ENCODE measurements at places on chromosomes 6 and 20.

GRCh38 chr6:49856282-49856681 lies 10.1 kb downstream of the CRISP1 start:
- DNase-seq: no peak
- H3K27me3 ChIP-seq: no peaks in the 10 kb centered on the region
- H3K27ac ChIP-seq: no peak overlapping the region
- no peak overlapping the region for H3K4me3 ChIP-seq
- no peaks in the 10 kb centered on the region for H3K36me3 ChIP-seq

GRCh38 chr6:158978757-158979156 lies 21.2 kb downstream of the RSPH3 start:
- no peak overlapping the region for H3K4me3 ChIP-seq
- DNase-seq: no peak
- H3K36me3 ChIP-seq: peaks cover 5% of the 10 kb centered on the region

GRCh38 chr6:33330736-33331135 lies 13.2 kb upstream of the ZBTB22 start:
- H3K4me1 ChIP-seq: no peaks in the 10 kb centered on the region
- H3K36me3 ChIP-seq: no peaks in the 10 kb centered on the region
- no peaks in the 10 kb centered on the region for H3K27me3 ChIP-seq
- no peak overlapping the region for H3K27ac ChIP-seq
- H3K4me3 ChIP-seq: no peak overlapping the region

DNA sequence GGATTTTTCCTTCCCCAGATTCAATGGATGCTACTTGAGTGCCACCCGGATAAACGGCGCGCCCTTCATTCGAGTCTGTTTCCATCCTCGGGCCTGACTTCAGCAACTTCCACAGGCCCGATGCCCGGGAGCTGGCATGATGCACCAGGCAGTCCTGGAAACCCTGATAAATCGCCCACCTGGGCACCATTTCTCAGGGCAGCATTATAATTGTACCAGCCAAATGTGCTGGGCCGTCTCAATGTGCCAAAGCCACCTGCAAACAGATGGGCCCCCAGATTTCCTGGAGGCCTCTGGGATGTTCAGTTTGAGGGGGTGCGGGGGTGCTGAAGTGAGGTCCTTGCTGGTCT lies 65.8 kb downstream of the NOL4L start:
- no peak for DNase-seq
- H3K27me3 ChIP-seq: no peaks in the 10 kb centered on the region

DNA sequence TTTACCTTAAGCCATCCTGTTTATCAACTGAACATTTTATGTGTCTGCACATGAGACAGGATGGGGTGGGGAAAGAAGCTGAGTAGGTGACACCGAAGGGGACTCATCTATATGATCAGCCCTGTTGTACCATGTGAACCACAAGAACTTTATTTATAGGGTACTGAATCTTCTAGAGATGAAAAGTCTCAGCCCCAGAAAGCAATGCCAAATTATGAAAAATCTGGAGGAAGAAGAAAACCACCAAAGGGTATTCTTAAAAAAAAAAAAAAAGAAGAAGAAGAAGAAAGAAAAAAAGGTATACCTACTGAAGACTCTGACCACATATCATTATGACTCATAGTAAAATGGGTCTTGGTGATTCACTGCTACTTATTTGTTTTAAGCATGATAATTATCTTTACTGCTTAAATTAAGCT lies 39.8 kb upstream of the HBS1L start:
- H3K36me3 ChIP-seq: no peaks in the 10 kb centered on the region
- peaks cover 31% of the 10 kb centered on the region for H3K4me1 ChIP-seq
- H3K27ac ChIP-seq: peak overlapping the region; percentile 68

DNA sequence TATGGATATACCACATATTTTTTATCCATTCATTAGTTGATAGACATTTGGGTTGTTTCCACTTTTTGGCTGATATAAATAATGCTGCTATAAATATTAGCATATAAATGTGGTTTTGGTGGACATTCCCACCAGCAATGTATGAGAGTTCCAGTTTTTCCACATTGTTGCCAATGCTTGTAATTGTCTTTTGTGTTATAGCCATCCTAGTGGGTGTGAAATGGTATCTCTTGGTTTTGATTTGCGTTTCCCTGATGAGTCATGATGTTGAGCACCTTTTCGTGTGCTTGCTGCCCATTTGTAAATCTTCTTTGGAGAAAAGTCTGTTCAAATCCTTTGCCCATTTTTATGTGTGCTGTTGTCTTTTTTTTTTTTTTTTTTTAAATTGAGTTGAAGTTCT lies 54.4 kb downstream of the DHX35 start:
- no peak overlapping the region for H3K4me3 ChIP-seq
- no peaks in the 10 kb centered on the region for H3K4me1 ChIP-seq
- DNase-seq: no peak
- H3K36me3 ChIP-seq: peaks cover 63% of the 10 kb centered on the region

- no peaks in the 10 kb centered on the region for H3K4me1 ChIP-seq
- H3K36me3 ChIP-seq: no peaks in the 10 kb centered on the region
- no peak overlapping the region for H3K27ac ChIP-seq
- no peak overlapping the region for H3K4me3 ChIP-seq
These were observed 134.3 kb downstream of the IBTK start for GRCh38 chr6:82113231-82113630.

DNA sequence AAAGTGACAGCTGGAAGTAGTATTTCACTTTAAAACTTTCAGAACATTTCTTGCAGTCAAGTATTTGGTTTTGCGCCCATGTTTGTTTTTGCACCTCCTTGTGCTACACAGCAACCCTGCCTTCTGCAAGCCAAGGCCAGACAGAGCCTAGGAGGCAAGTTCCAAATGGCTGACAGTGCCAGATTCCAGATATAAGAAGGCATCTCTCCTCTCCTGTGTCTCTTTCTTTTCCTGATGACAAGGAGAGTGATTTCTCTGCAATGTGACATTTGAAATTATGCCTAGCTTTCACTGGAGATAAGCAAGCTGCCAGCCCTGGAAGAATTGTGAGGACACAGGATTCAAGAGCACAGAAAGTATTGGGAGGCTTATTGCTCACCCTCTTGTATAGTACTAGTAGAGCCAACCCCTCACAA lies 149.1 kb upstream of the TENT5A start:
- no peak for DNase-seq
- no peaks in the 10 kb centered on the region for H3K27me3 ChIP-seq
- H3K27ac ChIP-seq: no peak overlapping the region
- H3K36me3 ChIP-seq: no peaks in the 10 kb centered on the region

GRCh38 chr20:20680991-20681508 lies 31.4 kb downstream of the RALGAPA2 start:
- peaks cover 10% of the 10 kb centered on the region for H3K36me3 ChIP-seq
- H3K4me3 ChIP-seq: no peak overlapping the region
- no peak for DNase-seq
- H3K27ac ChIP-seq: no peak overlapping the region
- no peaks in the 10 kb centered on the region for H3K4me1 ChIP-seq

GRCh38 chr6:113854531-113855499 lies 2.3 kb upstream of the MARCKS start:
- H3K36me3 ChIP-seq: no peaks in the 10 kb centered on the region
- H3K4me1 ChIP-seq: peaks cover 47% of the 10 kb centered on the region
- DNase-seq: no peak

- H3K4me1 ChIP-seq: peaks cover 18% of the 10 kb centered on the region
- H3K27ac ChIP-seq: no peak overlapping the region
- H3K36me3 ChIP-seq: peaks cover 2% of the 10 kb centered on the region
- no peak for DNase-seq
- H3K4me3 ChIP-seq: no peak overlapping the region
- H3K27me3 ChIP-seq: no peaks in the 10 kb centered on the region
These were observed 4.2 kb downstream of the TM9SF4 start for GRCh38 chr20:32113591-32114260.

GRCh38 chr20:3494218-3494617 lies 23.4 kb downstream of the ATRN start:
- DNase-seq: no peak
- H3K4me1 ChIP-seq: no peaks in the 10 kb centered on the region
- H3K36me3 ChIP-seq: peaks cover 2% of the 10 kb centered on the region
- no peak overlapping the region for H3K27ac ChIP-seq
- no peaks in the 10 kb centered on the region for H3K27me3 ChIP-seq

GRCh38 chr6:64012351-64013001 lies 376.9 kb downstream of the PHF3 start:
- no peaks in the 10 kb centered on the region for H3K4me1 ChIP-seq
- H3K36me3 ChIP-seq: no peaks in the 10 kb centered on the region
- no peak for DNase-seq

- peak overlapping the region; percentile 89 for H3K4me3 ChIP-seq
- peaks cover 93% of the 10 kb centered on the region for H3K4me1 ChIP-seq
- H3K27ac ChIP-seq: peak overlapping the region; percentile 87
- no peaks in the 10 kb centered on the region for H3K27me3 ChIP-seq
These were observed 4.9 kb downstream of the PLCG1 start for GRCh38 chr20:41142245-41142644.

DNA sequence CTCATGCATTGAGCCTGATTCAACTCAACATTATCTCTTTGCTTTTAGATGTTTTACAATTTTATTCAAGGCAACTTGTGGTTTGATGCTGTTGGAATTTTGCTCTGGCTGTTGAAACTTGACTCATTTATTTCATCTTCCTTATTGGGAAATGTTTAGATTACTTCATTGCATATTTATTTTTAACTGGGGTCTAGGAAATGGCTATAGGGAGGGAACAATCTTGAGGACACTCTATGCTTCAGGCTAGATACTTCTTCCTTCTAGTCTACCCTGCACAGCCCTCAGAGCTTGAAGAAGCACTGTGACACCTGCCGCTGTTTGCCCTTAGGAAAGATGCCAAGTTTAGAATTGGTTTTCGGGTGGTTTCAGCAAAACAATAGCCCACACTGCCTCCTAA lies 183.4 kb downstream of the ADGRG6 start:
- no peak overlapping the region for H3K27ac ChIP-seq
- no peak for DNase-seq
- no peak overlapping the region for H3K4me3 ChIP-seq
- peaks cover 3% of the 10 kb centered on the region for H3K27me3 ChIP-seq
- H3K4me1 ChIP-seq: no peaks in the 10 kb centered on the region

GRCh38 chr6:156832669-156833068 lies 55.5 kb downstream of the ARID1B start:
- H3K36me3 ChIP-seq: peaks cover 26% of the 10 kb centered on the region
- H3K27ac ChIP-seq: no peak overlapping the region
- H3K4me1 ChIP-seq: peaks cover 5% of the 10 kb centered on the region
- no peaks in the 10 kb centered on the region for H3K27me3 ChIP-seq
- no peak for DNase-seq

DNA sequence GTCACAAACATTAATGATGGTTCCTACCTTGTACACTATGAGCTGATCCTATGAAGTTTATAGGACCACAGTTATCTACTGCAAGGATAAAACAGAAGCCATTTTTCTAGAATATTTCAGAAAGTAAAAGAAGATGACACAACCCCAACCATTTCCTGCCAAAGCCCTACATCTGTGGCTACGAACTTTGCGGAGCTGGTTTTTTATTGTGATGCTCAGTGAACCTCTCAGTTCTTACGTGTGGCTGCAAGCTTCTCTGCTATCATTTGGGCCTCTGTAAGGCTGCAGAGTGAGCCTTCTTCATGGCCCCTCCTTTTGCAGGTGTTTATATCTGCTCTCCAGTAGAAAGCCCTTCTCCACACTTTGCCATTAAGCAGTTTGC lies 17.8 kb upstream of the TAGAP start:
- no peaks in the 10 kb centered on the region for H3K27me3 ChIP-seq
- DNase-seq: peak; percentile 87
- peaks cover 44% of the 10 kb centered on the region for H3K4me1 ChIP-seq
- H3K36me3 ChIP-seq: no peaks in the 10 kb centered on the region

GRCh38 chr6:37074053-37074827 lies 68.8 kb downstream of the FGD2 start:
- DNase-seq: no peak
- H3K27me3 ChIP-seq: no peaks in the 10 kb centered on the region
- no peak overlapping the region for H3K4me3 ChIP-seq
- H3K27ac ChIP-seq: no peak overlapping the region
- H3K4me1 ChIP-seq: no peaks in the 10 kb centered on the region
- no peaks in the 10 kb centered on the region for H3K36me3 ChIP-seq

GRCh38 chr6:166620478-166621113 lies 6.5 kb downstream of the RPS6KA2 start:
- peaks cover 11% of the 10 kb centered on the region for H3K27me3 ChIP-seq
- DNase-seq: no peak
- no peak overlapping the region for H3K4me3 ChIP-seq
- H3K27ac ChIP-seq: no peak overlapping the region
- H3K4me1 ChIP-seq: peaks cover 3% of the 10 kb centered on the region

DNA sequence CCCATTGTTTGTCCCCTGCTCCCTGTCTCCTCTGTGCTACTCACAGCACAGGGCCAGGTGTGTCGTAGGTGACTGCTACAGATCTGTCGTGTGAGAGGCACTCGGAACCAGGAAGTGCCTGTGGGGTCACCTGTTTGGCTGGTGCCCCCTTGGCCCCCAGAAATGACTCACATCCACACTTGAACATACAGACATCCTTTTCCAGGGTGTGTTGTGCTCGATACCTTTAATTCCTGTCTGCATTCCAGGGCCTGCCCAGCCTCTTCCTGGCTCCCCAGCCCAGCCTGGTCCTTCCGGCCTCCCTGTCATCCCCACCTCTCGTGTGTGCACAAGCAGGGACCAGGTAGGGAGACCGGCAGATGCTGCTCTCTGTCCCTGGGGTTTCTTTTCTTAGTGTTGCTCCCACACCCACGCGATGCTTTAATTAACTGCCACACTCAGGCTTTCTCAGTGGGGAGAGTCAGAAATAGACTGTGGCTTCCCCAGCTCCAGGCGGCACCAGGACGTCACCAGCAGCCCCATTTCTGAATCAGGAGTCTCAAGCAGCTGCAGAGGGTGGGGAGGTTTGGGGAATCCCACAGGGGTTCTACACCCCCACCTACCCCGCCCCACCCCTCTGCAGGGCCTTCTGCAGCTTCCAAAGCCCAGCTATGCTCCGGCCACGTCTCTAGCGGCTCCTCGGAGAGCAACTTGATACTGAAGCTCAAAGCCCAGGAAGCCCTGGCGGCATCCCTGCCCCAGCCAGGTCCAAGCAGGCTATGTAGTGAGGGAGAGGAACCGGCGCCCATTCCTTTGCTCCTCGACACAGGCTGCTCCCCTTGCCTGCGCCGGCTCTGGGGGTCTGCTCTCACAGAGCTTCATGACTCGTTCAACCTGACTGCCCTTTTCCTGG lies 102.2 kb downstream of the SYCP2 start:
- H3K4me3 ChIP-seq: no peak overlapping the region
- H3K27ac ChIP-seq: no peak overlapping the region
- H3K36me3 ChIP-seq: no peaks in the 10 kb centered on the region
- DNase-seq: no peak
- H3K4me1 ChIP-seq: no peaks in the 10 kb centered on the region

DNA sequence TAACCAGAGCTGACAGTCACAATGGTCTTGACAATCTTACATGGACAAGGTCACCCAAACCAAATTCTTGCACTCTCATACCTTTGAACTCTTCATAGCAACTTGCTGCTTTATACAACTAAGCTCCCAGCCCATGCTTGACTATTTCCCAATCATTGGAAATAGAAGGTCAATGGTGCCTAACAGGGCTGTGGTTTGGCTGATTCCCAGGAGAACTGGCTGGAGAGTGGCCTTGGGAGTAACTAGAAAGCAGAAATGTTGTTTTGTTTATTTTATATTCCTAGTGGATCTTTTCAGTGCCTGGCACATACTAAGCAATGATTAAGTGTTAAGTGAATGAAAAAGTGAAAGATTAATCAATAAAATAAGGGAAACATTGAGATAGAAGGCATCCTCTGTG lies 3.0 kb downstream of the SPINT4 start:
- H3K27me3 ChIP-seq: peaks cover 11% of the 10 kb centered on the region
- H3K36me3 ChIP-seq: no peaks in the 10 kb centered on the region
- DNase-seq: no peak

GRCh38 chr6:148263010-148263409 lies 79.6 kb upstream of the SASH1 start:
- H3K4me1 ChIP-seq: no peaks in the 10 kb centered on the region
- no peak for DNase-seq
- no peak overlapping the region for H3K27ac ChIP-seq
- H3K4me3 ChIP-seq: no peak overlapping the region
- no peaks in the 10 kb centered on the region for H3K27me3 ChIP-seq

Measured in CD4-positive, CD25-positive, alpha-beta regulatory T cell (primary cell).